Activated CD4-positive, alpha-beta T cell treated with anti-CD3 and anti-CD28 coated beads, Interleukin-2, amount 10 ng/mL, durations not matched to agents 24 days and 14 days (primary cell): ENCODE measurements at places on chromosomes 2 and 18. TPM values are rescaled to one million over a fixed set of nuclear protein-coding genes. Genes with fewer than 3 reads are reported as not detected.

GRCh38 chr18:68494802-68495581, 219.9 kb downstream of the TMX3 start:
- H3K27me3 ChIP-seq: no peaks in the 10 kb centered on the region
- H3K4me1 ChIP-seq: no peaks in the 10 kb centered on the region
- no peaks in the 10 kb centered on the region for H3K36me3 ChIP-seq
- no peak overlapping the region for H3K27ac ChIP-seq
- no peak overlapping the region for H3K4me3 ChIP-seq

DNA sequence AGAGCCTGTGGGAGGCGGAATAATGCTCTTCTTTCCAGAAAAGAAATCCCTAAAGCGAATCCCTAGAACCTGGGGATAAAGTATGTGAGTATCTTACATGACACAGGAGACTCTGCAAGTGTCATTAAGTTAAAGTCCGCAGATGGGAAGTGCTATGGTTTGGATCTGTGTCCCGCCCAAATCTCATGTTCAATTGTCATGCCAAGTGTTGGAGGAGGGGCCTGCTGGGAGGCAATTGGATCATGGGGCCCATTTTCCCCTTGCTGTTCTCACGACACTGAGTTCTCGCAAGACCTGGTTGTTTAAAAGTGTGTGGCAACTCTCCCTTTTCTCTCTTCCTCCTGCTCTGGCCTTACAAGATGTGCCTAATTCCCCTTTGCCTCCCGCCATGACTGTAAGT, 207.8 kb downstream of the MYT1L start:
- no peak for DNase-seq
- H3K27me3 ChIP-seq: no peaks in the 10 kb centered on the region
- no peak overlapping the region for H3K4me3 ChIP-seq
- H3K4me1 ChIP-seq: peaks cover 3% of the 10 kb centered on the region
- H3K27ac ChIP-seq: no peak overlapping the region

GRCh38 chr2:6820903-6821584, 44.7 kb downstream of the CMPK2 start:
- H3K4me3 ChIP-seq: no peak overlapping the region
- H3K4me1 ChIP-seq: no peaks in the 10 kb centered on the region
- DNase-seq: no peak
- H3K27me3 ChIP-seq: peaks cover 23% of the 10 kb centered on the region

GRCh38 chr2:127161176-127162136, 54.5 kb upstream of the BIN1 start:
- no peak for DNase-seq
- no peaks in the 10 kb centered on the region for H3K4me1 ChIP-seq
- H3K36me3 ChIP-seq: no peaks in the 10 kb centered on the region

GRCh38 chr2:207288628-207289027, 122.9 kb upstream of the KLF7 start:
- H3K4me1 ChIP-seq: peaks cover 39% of the 10 kb centered on the region
- no peak for DNase-seq
- no peak overlapping the region for H3K4me3 ChIP-seq
- H3K36me3 ChIP-seq: no peaks in the 10 kb centered on the region

DNA sequence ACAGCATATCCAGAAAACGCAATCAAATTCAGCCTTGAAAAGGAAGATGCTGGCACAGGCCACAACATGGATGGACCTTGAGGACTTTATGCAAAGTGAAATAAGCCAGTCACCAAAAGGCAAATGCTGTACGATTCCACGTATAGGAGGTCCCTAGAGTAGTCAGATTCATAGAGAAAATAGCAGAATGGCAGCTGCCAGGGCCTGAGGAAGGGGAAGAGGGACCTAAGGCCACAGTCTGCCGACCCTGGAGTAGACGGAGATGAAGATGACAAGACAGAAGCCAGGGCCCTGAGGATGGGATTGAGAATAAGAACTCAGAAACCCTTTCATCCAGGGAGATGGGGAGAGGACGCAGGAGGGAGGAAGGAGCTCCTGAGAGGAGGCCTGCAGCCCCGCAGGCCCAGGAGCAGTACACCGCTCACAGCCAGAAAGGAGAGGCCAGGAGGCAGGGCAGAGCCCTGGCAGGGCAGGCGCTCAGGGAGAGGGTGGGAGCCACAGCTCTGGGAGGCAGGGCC, 8.1 kb upstream of the MTERF4 start:
- no peaks in the 10 kb centered on the region for H3K27me3 ChIP-seq
- H3K4me3 ChIP-seq: peak overlapping the region; percentile 72
- H3K36me3 ChIP-seq: peaks cover 46% of the 10 kb centered on the region
- DNase-seq: no peak
- H3K4me1 ChIP-seq: peaks cover 34% of the 10 kb centered on the region
- H3K27ac ChIP-seq: peak overlapping the region; percentile 98

- no peaks in the 10 kb centered on the region for H3K27me3 ChIP-seq
- H3K4me1 ChIP-seq: no peaks in the 10 kb centered on the region
- no peak for DNase-seq
- no peaks in the 10 kb centered on the region for H3K36me3 ChIP-seq
- H3K27ac ChIP-seq: no peak overlapping the region
Measured at GRCh38 chr2:52828112-52828511, 939.5 kb upstream of the CHAC2 start.

DNA sequence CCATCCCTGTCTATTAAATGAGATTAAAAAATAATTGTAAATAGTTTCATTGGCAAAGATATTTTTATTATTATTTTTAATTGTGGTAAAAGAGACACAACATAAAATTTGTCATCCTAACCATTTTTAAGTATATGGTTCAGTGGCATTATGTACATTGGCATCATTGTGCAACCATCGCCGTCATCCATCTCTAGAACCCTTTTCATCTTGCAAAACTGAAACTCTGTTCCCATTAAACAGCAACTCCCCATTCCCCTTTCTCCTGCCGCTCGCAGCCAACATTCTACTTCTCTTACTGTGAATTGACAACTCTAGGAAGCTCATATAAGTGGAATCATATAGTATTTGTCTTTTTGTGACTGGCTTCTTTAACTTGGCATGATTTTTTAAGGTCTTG, 25.3 kb downstream of the LAMA3 start:
- DNase-seq: no peak
- peaks cover 15% of the 10 kb centered on the region for H3K27me3 ChIP-seq
- H3K4me1 ChIP-seq: peaks cover 14% of the 10 kb centered on the region
- no peaks in the 10 kb centered on the region for H3K36me3 ChIP-seq
- no peak overlapping the region for H3K4me3 ChIP-seq
- H3K27ac ChIP-seq: no peak overlapping the region

- H3K27ac ChIP-seq: peak overlapping the region; percentile 98
- DNase-seq: peak; percentile 52
- H3K4me1 ChIP-seq: peaks cover 84% of the 10 kb centered on the region
- H3K36me3 ChIP-seq: peaks cover 71% of the 10 kb centered on the region
Measured at GRCh38 chr18:63302220-63302619, 17.3 kb downstream of the BCL2 start.

GRCh38 chr2:233033672-233034071, 1.2 kb downstream of the NEU2 start:
- no peaks in the 10 kb centered on the region for H3K36me3 ChIP-seq
- H3K27ac ChIP-seq: no peak overlapping the region
- H3K4me3 ChIP-seq: no peak overlapping the region
- H3K27me3 ChIP-seq: no peaks in the 10 kb centered on the region

DNA sequence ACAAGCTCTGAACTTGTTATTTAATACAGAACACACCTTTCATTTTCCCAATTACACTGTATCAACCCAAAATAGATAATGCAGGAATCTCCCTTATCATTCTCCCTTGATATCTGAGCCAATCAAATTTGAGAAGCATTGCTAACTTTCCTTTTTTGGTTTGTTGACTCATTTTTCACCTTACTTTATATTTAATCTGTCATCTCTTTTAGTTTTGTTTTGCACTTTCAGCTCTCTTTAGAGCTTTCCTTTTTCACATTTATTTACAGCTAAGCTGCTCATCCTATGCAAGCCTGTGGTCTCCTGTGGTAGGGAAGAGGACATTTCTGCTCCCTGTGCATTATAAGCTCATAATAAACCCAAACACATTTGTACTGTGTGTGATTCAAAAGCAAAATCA, 50.1 kb downstream of the ITGAV start:
- H3K4me1 ChIP-seq: peaks cover 24% of the 10 kb centered on the region
- H3K27ac ChIP-seq: peak overlapping the region; percentile 56
- no peak for DNase-seq

DNA sequence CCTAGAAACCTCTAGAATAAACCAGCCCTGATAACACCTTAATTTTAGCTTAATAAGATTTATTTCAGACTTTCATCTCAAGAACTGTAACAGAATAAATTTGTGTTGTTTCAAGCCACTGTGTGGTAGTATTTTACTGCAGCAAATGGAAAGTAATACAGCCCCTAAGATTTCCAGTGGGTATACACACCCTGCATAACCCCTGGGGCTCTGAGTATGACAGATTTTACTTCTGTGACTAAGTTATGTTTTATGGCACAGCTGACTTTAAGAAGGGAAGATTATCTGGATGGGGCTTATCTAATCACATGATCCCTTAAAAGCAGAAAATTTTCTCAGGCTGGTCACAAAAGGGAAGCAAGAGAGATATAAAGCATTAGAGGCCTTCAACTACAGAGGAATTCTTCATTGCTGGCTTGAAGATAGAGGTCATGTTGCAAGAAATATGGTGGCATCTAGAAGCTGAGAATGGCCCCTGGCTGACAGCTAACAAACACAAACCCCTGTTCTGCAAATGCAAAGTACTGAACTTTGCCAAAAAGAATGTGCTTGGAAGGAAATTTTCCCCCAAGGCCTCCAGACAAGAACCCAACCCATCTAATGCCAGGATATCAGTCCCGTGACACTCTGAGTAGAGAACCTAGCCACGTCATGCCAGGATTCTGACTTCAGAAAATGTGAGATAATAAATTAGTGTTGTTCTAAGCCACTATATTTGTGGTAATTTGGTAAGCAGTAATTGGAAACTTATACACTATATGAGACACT, 67.8 kb upstream of the SLC9A2 start:
- no peaks in the 10 kb centered on the region for H3K36me3 ChIP-seq
- no peak overlapping the region for H3K27ac ChIP-seq
- no peak overlapping the region for H3K4me3 ChIP-seq

GRCh38 chr2:158815658-158816057, 20.5 kb downstream of the DAPL1 start:
- H3K36me3 ChIP-seq: no peaks in the 10 kb centered on the region
- no peaks in the 10 kb centered on the region for H3K4me1 ChIP-seq
- peaks cover 6% of the 10 kb centered on the region for H3K27me3 ChIP-seq
- no peak overlapping the region for H3K27ac ChIP-seq
- H3K4me3 ChIP-seq: no peak overlapping the region

DNA sequence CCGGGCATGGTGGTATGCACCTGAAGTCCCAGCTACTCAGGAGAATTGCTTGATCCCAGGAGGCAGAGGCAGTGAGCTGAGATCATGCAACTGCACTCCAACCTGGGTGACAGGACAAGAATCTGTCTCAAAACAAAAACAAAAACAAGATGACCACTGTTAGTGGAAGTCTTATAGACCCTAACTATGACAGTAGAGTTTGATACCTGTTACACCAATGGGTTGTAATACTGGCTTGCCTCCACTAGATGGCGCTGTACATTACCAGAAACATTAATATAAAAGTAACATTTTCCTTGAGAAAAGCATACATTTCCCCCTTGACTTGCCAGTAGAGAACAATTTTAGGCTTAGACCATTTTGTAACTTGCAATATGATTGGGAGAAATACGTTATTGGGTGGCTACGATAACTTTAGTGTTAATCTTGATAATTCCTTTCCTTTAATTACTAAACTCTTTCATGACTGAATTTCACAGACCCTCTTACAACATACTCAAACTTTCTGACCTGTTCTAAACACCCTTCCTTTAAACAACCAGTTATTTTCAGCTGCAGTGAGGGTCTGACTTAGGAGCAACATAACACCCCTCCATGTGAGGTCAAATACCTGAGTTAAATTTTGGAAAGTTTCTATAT, 19.5 kb downstream of the SLC25A52 start:
- peak; percentile 84 for DNase-seq
- no peaks in the 10 kb centered on the region for H3K36me3 ChIP-seq
- H3K27ac ChIP-seq: no peak overlapping the region
- no peaks in the 10 kb centered on the region for H3K4me1 ChIP-seq

GRCh38 chr2:138028538-138028937, 64.3 kb downstream of the HNMT start:
- H3K27me3 ChIP-seq: no peaks in the 10 kb centered on the region
- no peaks in the 10 kb centered on the region for H3K36me3 ChIP-seq
- H3K4me1 ChIP-seq: no peaks in the 10 kb centered on the region
- no peak for DNase-seq

DNA sequence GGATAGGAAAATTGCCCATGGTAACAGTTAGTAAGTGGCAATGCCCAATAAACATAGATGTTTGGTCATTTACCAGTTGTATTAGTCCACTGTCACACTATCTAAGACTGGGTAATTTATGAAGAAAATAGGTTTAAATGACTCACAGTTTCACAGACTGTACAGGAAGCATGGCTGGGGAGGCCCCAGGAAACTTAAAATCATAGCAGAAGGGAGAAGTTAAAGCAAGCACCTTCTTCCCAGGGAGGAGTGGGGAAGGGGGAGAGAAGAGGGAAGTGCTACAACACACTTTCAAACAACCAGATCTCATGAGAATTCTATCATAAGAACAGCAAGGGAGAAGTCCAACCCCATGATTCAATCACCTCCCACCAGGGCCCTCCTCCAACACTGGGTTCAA, 23.4 kb downstream of the NR4A2 start:
- peaks cover 8% of the 10 kb centered on the region for H3K4me1 ChIP-seq
- H3K4me3 ChIP-seq: no peak overlapping the region
- H3K36me3 ChIP-seq: no peaks in the 10 kb centered on the region
- H3K27ac ChIP-seq: no peak overlapping the region
- H3K27me3 ChIP-seq: peaks cover 38% of the 10 kb centered on the region
- no peak for DNase-seq

ANO7 gene
- total RNA-seq: 2.8 and 3.5 TPM in 2 replicates

POTEE gene
- 1.4 and 2.0 TPM in 2 replicates for total RNA-seq

B3GNT2 gene
- total RNA-seq: 30.4 and 30.9 TPM in 2 replicates
